ENCODE measurements at places on chromosomes 1 and 21.

DNA sequence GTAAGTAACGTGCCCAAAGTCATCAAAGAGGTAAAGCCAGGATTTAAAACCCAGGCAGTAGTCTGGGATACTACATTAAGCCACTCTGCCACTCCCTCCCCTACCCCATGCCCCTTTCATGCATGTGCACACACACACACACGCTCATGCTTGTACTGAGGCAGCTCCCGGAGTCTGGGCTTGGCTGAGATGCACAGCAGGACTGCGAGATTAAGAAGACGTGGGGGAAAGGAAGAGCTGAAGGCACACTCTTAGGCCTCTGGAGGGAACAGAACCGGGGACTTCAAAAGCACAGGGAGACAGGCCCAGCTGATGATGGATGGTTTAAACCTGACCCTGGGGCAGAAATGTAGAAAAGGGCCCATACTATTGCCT lies 98.3 kb downstream of the GLIS1 start:
- DNase-seq: no peak

- DNase-seq: no peak
Measured at GRCh38 chr1:4626560-4627319, 27.7 kb upstream of the AJAP1 start.

DNA sequence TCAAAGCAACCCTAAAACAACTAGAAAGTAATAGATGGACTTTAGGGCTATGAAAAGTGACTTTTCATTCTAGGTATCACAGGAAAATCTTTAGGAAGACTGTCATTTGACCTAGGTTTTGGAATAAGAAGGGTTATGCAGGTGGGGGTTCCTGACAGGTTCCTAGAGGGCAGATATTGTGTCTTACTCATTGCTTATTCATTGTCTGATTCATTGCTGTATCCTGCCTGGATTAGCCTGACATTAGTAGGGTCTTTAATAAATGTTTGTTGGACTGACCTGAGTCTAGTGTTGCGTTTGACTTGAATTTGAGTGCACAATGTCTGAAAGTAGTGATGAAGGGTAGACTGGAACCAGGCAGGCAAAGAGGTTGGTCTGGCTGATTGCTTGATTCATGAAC lies 6.0 kb downstream of the FNBP1L start:
- DNase-seq: no peak

DNA sequence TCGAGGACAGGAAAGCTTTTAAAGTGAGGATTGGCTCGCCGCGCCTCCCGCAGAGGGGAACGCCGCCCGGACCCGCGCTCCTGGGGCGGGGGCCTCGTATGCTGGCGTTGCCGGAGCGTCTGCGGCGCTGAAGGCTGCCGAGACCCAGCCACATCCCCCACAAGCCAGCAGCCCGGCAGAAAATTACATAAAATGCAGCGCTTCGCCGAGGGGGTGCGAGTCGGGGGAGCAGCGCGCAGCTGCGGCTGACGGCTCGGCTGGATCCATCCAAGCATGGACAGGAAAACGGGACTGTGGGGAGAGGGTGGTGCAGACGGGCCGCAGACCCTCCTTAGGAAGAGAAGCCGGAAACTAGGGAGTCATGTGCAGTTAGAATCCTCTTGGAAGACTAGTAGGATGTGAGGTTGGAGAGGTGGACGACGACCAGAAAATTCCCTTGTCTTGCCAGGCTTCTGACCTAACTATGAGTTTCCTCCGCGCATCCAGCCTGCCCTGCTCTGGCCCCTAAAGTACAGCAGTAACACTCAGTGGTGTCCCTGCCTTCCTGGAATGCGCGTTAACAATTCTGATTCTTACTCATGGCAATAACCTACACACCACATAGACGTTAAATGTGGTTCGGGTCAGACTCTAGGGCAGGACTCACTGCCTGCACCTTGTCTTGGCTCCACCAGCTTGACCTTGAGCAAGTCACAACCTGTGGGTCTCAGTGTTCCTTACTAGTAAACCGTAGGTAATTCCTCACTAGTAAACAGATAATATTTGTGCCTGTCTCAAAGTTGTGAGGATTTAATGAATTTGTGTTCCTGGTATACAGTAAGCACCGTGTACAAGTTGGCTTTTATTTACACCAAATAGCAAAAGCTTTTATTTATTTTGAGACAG lies 953 bp upstream of the BRWD1 start:
- no peak for DNase-seq

- DNase-seq: no peak
Measured at GRCh38 chr1:205452364-205452763, 3.5 kb downstream of the BLACAT1 start.

DNA sequence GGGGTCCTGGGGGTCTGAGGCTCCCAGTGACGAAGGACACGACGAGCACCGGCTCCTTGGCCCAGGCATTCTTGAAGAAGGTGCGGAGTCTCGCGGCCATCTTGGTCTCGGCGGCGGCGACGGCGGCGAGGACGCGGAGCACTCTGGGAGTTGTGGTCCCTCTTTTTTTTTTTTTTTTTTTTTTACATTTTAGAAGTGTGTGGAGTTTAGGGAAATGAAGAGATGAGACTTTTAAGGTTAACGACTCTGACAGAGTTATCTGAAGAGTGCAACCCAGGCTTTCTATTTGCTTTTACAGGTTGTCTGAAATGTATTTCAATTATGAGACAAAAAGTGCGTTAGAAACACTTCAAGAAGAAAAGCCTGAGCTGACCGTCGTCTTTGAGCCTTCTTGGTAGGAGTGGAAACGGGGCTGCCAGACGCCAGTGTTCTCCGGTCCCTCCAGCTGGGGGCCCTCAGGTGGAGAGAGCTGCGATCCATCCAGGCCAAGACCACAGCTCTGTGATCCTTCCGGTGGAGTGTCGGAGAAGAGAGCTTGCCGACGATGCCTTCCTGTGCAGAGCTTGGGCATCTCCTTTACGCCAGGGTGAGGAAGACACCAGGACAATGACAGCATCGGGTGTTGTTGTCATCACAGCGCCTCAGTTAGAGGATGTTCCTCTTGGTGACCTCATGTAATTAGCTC lies 9.7 kb downstream of the OR2B11 start:
- DNase-seq: no peak

- DNase-seq: no peak
Measured at GRCh38 chr21:22657781-22658180, 1659.6 kb downstream of the NCAM2 start.

DNA sequence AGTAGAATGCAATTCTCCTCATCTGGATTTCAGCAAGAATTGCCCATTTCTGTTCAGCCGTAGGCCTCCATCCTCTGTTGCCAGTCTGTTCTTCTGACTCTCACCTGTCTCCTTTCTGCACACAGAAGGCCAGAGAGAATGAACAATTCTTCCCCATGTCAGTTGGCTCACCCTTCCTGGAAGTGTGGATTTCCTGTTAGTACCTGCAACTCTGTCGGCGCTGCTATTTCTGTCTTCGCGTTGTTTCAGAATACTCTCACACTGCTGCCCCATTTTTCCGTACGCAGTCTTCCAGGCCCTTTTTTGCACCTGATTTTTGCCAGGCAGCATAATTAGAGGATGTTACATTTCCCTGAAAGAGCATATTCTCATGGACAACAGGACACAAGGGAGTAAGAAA lies 200.7 kb downstream of the FGGY start:
- no peak for DNase-seq

DNA sequence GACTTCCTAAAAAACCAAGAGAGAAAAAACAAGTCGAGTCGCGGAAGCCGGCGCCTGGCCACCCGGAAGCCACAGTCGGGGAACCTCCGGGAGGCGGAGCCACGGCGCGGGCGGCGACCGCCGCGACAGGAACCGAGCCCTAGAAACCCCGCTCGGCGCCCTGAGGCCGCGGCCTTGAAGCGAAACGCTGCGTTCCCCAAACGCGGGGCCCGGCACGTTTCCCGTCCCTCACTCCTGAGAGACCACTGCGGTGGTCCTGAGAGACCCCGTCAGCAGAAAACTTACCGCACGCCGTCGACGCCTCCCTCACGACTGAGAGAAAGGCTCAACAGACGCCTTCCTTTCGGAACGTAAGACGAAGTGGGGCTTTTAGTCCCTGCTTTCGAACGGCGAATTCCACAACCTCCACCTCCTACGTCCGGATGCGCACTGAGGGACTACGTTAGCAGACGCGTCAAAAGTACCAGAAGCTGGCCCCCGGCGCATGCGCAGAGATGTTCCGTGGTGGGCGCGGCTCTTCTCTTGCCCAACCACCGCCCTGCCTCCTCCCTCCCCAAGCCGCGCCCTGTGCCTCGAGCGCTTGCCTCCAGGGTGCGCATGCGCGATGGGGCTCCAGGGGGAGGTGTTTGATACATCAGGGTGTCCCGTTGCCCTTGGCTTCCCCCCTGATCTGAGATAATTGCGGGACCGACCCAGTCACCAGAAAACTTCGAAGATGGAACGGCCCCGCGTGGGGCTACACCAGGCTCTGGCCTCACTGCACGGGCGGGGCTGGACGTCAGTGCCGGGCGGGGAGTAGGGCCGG lies at the start of gene RSRP1:
Gene RSRP1 (minus strand): TSS at position 431 of the 805 bp plus-strand sequence. CDS start 491 bp downstream, outside the sequence.
- peak; percentile 96 for DNase-seq

DNA sequence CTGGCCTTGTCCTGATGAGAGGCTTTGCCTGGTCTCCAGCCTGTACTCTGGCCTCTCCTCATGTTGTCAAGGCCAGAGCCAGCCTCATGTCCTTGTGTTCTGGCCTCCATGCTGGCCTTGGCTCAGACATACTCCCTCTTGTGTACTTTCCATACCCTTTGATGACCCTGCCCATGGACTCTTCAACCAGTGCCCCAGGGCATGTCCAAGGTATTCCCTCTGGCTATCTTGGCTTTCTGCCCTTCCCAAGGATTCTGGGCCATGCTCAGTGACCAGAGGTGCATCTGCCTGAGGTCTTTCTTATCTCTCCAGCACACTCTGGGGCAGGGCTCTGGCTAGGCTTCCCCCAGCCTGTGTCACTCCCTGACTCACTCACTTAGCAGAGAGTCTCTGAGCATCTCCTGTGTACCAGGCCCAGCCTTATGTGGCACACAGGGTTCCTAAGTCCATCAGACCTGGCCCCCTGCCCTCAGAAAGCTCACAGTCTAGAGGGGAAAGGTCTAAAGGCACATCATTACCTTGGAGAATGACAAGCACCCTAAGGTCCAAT lies 141.4 kb upstream of the GRIK3 start:
- DNase-seq: no peak

- DNase-seq: no peak
Measured at GRCh38 chr1:169161496-169162194, 55.2 kb downstream of the ATP1B1 start.

DNA sequence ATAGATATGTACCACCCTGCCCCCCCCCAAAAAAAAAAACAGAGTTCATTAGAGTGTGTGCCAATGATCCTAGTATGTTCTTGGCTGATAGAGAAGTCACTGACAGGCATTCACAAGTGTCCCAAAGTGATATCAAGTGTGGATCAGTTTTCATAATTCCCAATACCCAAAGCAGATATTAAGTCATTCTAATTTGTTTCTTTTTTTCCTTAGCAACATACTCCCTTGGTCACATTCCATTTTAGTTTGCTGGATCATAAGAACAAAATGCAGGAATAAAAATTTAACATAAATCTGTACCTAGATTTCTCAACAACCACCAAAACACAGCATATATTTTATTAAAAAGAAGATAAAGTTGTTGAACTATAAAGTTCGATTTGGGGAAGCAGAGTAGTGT lies 129.8 kb upstream of the PALMD start:
- DNase-seq: no peak

- DNase-seq: no peak
Measured at GRCh38 chr21:35368326-35368725, 319.2 kb upstream of the RUNX1 start.

DNA sequence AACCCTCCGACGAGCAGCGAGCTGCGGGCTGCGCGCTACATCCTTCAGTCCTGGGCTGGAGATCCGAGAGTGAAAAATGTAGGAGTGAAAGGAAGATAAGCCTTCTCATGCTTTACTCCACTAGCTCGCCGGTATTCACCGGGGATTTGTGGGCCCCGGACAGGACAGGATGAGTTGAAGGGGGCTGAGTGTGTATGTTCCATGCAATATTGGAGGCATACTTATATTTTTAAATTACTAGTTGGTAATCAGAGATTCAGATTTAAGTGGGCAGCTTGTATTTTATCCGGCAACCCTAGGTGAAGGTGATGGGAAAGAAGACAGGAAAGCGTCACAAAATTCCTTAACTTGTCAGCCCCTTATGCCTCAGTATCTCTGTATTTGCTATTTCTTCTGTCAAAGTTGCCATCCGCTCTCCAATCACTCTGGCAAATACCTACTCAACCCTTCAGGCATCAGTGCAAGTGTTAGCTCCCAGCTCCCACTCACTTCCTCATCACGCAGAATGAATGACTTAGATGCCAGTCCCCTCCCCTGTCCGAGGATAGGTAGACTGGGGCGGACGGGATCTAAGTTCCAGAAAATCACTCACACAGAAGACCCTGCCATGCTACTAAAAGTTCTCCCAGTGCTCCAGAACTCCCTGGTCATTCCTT lies 503 bp upstream of the PIGM start:
- no peak for DNase-seq

DNA sequence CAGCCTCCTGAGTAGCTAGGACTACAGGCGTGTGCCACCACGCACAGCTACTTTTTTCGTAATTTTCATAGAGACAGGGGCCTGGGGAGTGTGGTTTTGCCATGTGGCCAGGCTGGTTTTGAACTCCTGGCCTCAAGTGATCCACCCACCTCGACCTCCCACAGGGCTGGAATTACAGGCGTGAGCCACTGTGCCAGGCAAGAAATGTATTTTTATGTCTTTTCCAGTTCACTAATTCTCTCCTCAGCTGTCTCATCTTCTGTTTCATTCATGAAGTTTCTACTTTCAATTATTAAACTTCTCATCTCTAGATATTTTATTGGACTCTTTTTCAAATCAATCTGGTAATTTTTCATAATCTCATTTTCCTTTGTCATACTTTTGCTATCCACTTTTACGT lies 72.1 kb upstream of the DISP3 start:
- no peak for DNase-seq

DNA sequence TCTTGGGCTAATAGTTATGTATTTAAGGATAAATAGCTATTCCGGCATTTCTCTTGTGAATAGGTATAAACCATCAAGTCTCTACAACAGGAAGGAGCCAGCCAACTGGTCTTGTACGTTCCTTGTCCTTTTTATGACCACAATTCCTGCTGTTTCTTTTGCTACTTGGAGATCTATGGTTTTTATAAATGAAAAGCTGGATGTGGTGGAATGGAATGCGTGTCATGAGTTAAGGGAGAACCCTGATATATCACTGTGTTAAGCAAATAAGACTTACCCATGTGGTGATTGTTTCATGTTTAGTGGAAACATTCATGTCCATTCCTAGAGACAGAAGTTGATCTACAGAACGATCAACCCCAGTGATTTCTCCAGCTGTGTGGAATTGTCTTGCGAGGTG lies 282.1 kb downstream of the RPS6KC1 start:
- DNase-seq: no peak
